ENCODE measurements at places on chromosomes 3 and 15.

- no peak for DNase-seq
Measured at GRCh38 chr3:159884661-159885402, 103.8 kb upstream of the IL12A start.

DNA sequence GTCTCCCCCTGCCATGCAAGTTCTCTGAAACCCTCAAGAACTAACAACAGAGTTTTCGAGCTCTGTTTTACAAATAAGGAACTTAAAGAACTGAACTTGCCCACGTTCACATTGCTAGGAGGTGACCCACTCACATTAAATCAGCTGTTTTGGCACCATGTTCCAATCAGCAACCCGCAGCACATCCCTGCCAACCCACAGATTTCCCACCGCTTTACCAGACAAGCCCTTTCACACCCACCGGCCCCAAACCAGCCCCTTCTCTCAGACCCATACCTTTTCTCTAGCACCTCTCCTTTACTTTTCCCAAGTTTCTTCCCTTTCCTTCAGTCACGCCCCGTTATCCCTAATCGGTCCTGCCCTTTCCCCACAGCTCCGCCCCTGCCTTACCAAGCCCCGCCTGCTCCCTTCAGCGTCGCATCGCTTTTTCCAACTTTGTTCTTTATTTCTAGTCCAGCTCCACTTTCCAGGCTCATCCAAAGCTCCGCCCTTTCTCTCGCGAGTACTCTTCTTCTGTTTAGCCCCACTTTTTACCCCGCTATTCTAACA is 804 bp upstream of the BRPF1 start:
- DNase-seq: peak; percentile 82

DNA sequence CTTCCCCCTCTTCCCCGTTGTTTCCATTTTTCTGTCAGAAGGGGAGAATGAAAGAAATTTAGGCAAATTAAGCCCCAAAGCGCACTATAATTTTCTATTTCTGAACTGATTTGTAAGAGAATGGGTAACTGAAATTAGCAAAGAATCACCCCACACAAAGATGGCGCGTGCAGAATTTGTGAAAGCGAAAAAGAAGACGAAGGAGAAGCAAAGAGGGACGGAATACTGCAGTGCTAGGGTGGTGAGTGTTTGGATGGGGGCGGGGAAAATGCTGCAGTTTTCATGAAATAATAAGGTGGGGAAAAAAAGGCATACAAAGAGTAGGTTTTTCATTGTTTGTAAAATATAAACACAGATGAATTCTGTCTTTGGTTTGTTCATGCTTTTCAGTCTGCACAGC is 4.6 kb upstream of the CTNNB1 start:
- DNase-seq: no peak

DNA sequence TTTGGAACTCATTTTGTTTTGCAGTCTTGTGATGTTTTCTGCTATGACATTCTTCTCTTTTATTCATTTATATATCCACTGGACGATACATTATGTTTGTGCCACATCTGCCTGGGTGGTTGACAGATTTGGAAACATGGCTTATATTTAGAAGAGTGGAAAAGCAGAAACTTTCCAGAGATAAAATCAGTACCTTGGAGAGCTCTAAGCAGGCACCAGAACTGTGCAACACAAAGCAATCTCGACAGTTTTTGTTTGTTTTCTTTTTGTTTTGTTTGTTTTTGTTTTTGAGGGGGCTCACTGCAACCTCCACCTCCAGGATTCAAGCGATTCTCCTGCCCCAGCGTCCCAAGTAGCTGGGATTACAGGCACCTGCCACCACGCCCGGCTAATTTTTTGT is 45.5 kb downstream of the SYN2 start:
- no peak for DNase-seq

DNA sequence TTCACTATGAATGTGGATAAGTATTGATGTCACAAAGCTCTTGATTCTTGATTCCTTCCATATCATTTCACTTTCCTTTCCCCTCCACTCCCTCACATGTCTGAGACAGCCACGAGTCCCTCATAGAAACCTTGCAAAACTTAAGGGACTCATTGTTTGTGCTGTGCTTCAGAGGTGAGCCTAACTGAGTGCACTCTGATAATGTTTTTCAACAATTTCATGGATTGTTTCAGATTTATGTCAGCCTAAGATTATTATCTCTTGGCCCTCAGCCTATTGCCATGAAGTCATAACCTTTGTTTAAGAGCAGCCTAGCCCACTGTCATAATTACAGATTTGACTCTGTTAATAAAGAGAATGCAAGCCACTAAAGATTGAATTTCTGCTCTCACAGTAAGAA is 363.6 kb downstream of the MECOM start:
- DNase-seq: no peak

- DNase-seq: no peak
Measured at GRCh38 chr15:85607842-85608241, 186.9 kb downstream of the KLHL25 start.

- no peak for DNase-seq
Measured at GRCh38 chr3:159798951-159799350, 189.7 kb upstream of the IL12A start.
